Upper lobe of right lung (tissue), 1 donor: ENCODE measurements at places on chromosomes 2 and 18. TPM values are rescaled to one million over a fixed set of nuclear protein-coding genes. Genes with fewer than 3 reads are reported as not detected.

DNA sequence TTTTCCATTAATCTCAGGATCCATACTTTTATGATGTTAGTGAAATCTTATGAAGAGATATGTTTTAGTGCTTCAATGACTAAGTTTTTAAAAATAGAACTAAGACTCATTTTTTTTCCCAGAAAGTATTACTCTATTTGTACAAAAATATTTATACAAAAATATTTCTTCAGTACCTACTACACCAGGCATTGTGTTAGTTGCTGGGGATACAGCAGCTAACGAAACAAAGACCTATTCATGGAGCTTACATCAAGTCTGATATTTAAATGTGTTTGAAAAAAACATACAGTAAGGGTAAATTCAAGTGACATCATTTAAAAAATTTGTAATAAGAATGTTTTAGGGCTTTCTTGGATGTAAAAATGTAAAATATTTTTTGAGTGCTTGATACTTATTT is 11.6 kb downstream of the VAPA start:
- H3K4me3 ChIP-seq: no peak overlapping the region
- no peak overlapping the region for H3K27ac ChIP-seq
- no peak for DNase-seq

DNA sequence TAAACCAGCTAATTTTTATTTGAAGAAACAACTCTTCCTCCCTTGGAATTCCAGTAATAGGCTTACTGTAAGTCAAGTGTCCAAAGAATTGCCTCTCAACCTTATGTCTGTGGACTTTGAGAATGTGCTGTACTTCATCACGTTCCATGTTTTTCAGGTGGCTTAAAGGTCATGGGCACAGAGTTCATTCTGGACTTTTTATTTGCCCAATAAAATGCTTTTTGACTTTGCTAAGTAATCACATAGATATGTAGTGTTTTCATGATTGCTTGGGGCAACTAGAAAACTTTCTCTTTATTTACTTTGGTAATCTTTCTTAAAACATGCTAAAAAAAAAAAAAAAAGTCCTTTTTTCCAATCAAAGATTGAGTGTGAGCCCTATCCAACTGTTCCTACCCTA is 10.4 kb upstream of the DNAH7 start:
- DNase-seq: no peak
- H3K36me3 ChIP-seq: no peaks in the 10 kb centered on the region
- no peak overlapping the region for H3K27ac ChIP-seq
- H3K27me3 ChIP-seq: no peaks in the 10 kb centered on the region

DNA sequence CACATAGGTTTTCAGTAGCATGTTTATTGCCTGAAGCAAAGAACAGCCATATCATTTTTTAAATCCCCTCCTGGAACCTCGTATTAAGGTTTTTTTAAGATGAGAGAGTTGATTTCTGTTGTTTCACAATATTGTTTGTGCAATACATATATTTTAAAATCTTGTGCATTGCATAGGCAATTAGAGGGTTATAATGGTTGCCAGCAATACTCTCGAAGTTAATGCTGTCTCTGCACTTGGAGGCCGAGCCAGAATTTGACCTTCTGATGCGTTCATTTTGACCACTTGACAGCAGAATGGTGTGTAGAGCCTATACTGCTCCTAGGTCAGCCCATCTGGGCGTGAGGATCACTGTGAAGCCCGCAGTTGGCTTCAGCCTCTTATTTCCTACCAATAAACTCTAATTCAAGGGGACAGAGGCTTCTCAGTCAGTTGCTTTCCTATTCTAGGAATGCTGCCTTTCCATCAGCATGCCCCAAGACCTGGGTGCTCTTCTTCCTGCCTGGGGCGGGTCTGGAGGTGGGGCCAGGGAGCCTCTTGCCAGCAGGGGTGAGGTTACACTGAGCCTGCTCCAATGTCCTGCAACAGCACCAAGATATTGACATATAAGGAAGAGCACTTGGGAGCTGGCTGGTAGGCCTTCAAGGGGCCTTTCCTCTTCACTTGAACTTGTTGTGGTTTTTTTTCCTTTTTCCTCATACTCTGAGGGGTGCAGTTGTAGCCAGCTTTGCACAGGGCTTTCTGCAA is 91.4 kb upstream of the BCL2L11 start:
- DNase-seq: no peak
- no peak overlapping the region for H3K27ac ChIP-seq
- no peaks in the 10 kb centered on the region for H3K36me3 ChIP-seq
- no peak overlapping the region for H3K4me3 ChIP-seq
- peaks cover 8% of the 10 kb centered on the region for H3K4me1 ChIP-seq
- no peaks in the 10 kb centered on the region for H3K27me3 ChIP-seq

DNA sequence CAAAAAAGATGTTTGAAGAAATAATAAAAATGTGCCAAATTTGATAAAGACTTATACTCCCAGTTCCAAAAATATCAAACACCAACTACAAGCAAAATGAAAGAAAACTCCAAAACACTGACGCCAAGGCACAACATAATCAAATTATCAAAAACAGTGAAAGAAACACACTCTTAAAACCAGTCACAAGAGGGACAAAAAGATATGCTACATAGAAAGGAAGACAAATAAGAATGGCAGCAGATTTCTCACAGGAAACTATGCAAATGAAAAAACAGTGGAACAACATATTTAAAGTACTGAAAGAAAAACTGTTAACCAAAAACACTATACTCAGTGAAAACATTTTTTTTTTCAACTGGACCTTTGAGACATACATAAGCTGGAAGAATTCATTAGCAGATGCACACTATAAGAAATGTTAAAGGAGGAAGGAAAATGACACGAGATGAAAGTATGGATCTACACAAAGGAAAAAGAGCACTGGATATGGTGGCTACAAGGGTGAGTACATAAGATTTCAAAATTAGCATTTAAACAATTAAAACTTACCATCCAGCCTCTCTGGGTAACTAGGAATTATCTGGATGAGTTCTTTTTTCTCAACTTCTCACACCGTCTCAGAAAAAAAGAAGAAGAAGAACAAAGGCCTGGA is 94.0 kb upstream of the ACVR1C start:
- H3K36me3 ChIP-seq: no peaks in the 10 kb centered on the region
- DNase-seq: no peak
- no peaks in the 10 kb centered on the region for H3K4me1 ChIP-seq
- H3K4me3 ChIP-seq: no peak overlapping the region

Gene COL6A3
- 119 TPM for total RNA-seq

Gene CEBPZ
- 47.7 TPM for total RNA-seq

Gene CFC1
- total RNA-seq: 0.38 TPM

- no peaks in the 10 kb centered on the region for H3K36me3 ChIP-seq
- H3K4me3 ChIP-seq: no peak overlapping the region
- no peak for DNase-seq
- no peak overlapping the region for H3K27ac ChIP-seq
Observed at GRCh38 chr2:118762290-118762689, 85.2 kb downstream of the EN1 start.

Gene PPIL3
- total RNA-seq: 31.2 TPM

Gene TEX44
- total RNA-seq: not detected

Gene CCDC178
- 2.5 TPM for total RNA-seq

Gene IL36B
- total RNA-seq: not detected

- H3K4me3 ChIP-seq: no peak overlapping the region
- DNase-seq: no peak
- H3K4me1 ChIP-seq: no peaks in the 10 kb centered on the region
- H3K27ac ChIP-seq: no peak overlapping the region
- no peaks in the 10 kb centered on the region for H3K27me3 ChIP-seq
Observed at GRCh38 chr2:40471866-40472265, 20.0 kb upstream of the SLC8A1 start.

Gene LOXL3
- total RNA-seq: 8.1 TPM

DNA sequence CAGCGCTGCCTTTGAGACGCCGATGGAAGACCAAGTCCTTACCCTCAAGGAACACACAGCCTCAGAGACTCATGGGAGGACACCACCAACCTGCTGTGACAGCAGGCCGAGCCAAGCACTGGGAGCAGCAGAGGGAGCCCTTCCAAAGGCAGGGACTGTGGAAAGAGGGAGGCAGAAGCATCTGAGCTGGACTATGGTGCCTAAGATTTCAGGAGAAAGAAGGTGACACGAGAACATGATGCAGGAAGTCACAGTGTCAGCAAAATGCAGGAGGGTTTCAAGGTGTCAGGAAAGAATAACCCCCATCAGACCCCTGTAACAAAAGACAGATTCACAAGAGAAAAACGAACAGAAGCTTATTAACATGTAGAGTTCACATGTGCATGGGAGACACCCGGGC is 24.2 kb upstream of the COX7A2L start:
- no peak overlapping the region for H3K27ac ChIP-seq
- DNase-seq: no peak
- no peak overlapping the region for H3K4me3 ChIP-seq
- H3K4me1 ChIP-seq: no peaks in the 10 kb centered on the region
- no peaks in the 10 kb centered on the region for H3K36me3 ChIP-seq

DNA sequence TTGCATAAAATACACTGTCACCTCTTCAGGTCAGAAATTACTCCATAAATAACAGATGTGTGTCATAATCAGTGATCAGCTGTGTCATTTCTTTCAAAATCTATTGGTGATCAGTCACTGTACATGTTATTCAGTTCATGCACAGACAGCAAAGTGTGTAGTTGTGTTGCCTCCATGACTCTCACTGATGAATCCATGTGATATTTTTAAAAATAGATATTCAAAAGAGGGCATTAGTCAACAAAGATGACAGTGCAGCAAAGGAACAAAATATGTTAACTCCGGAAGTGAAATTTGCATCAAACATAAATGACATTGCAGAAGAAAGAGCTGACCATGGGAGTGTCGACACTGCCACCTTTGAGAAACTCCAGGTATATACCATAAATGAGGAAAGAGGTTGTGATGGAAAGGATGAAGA is 17.1 kb upstream of the MCM6 start:
- no peak overlapping the region for H3K4me3 ChIP-seq
- H3K27ac ChIP-seq: no peak overlapping the region
- no peaks in the 10 kb centered on the region for H3K27me3 ChIP-seq

- no peak for DNase-seq
- no peak overlapping the region for H3K4me3 ChIP-seq
- no peaks in the 10 kb centered on the region for H3K36me3 ChIP-seq
- no peaks in the 10 kb centered on the region for H3K27me3 ChIP-seq
Observed at GRCh38 chr18:33711514-33711913, 133.5 kb downstream of the ASXL3 start.

Gene PTPN4
- total RNA-seq: 45.4 TPM

GRCh38 chr18:51907687-51908597 is 432.1 kb upstream of the DCC start:
- no peaks in the 10 kb centered on the region for H3K4me1 ChIP-seq
- H3K4me3 ChIP-seq: no peak overlapping the region
- no peaks in the 10 kb centered on the region for H3K27me3 ChIP-seq
- H3K36me3 ChIP-seq: no peaks in the 10 kb centered on the region

DNA sequence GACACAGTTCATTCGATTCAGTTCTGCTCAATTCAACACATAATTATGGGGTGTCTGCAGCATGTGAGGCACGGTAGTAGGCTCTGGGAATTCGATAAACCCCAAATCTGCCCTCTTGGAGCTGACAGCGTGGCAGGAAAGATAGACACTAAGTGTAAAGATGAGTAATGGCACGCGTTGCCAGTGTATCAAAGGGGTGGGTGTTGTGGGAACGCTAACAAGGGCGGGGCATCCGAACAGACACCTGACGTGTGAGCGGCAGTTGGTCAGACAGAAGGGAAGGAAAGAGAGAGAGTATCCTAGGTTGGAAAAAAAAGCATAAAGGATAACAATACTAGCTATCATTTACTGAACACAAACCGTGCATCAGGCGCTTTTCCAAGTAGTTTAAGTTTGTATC is 125.7 kb upstream of the HAAO start:
- no peaks in the 10 kb centered on the region for H3K36me3 ChIP-seq
- peak overlapping the region; percentile 59 for H3K27ac ChIP-seq
- no peak overlapping the region for H3K4me3 ChIP-seq
- H3K4me1 ChIP-seq: peaks cover 12% of the 10 kb centered on the region

GRCh38 chr2:213627054-213627710 is 342.9 kb downstream of the SPAG16 start:
- no peak overlapping the region for H3K4me3 ChIP-seq
- no peaks in the 10 kb centered on the region for H3K4me1 ChIP-seq
- no peaks in the 10 kb centered on the region for H3K36me3 ChIP-seq
- DNase-seq: no peak
- no peaks in the 10 kb centered on the region for H3K27me3 ChIP-seq

DNA sequence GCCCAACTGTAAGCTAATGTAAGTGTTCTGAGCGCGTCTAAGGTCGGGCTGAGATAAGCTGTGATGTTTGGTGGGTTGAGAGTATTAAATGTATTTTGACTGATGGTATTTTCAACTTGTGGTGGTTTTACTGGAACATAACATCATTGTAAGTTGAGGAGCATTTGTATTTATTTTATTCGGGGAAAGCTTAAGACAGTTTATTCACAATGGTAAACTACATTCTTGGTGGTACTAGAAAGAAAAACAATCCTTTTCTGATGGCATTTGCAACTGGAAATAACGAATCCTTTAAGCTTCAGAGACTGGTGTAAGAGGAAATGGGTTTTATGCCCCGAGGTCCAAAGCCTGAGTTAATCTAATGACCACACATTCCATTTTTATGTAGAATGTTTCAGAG is 283.3 kb upstream of the NETO1 start:
- H3K27me3 ChIP-seq: no peaks in the 10 kb centered on the region
- H3K4me3 ChIP-seq: no peak overlapping the region
- no peaks in the 10 kb centered on the region for H3K4me1 ChIP-seq
- H3K27ac ChIP-seq: no peak overlapping the region

- H3K4me1 ChIP-seq: no peaks in the 10 kb centered on the region
- no peak for DNase-seq
- no peak overlapping the region for H3K27ac ChIP-seq
- no peaks in the 10 kb centered on the region for H3K27me3 ChIP-seq
- no peak overlapping the region for H3K4me3 ChIP-seq
- H3K36me3 ChIP-seq: peaks cover 36% of the 10 kb centered on the region
Observed at GRCh38 chr2:55871637-55872036, 51.9 kb downstream of the EFEMP1 start.

- H3K4me1 ChIP-seq: no peaks in the 10 kb centered on the region
- H3K27ac ChIP-seq: no peak overlapping the region
- no peaks in the 10 kb centered on the region for H3K27me3 ChIP-seq
- no peak for DNase-seq
- H3K36me3 ChIP-seq: no peaks in the 10 kb centered on the region
- H3K4me3 ChIP-seq: no peak overlapping the region
Observed at GRCh38 chr2:64978514-64979268, 10.5 kb upstream of the SLC1A4 start.

DNA sequence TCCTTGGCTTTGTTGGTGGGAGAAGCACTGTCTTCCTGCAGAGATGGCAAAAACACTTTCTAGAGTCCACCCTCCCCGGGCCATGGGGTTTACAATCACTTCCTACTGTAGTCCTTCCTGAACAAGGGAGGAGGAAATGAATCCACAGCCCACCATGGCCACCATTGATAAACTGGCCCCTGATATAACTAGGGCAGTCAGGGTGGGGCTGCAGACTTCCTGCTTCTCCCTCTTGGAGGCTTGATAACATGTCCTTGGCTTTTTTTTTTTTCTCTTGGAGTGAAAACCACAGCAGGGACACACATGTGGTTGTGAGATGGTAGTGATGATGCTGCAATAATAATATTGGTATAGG is 437.8 kb downstream of the ZNF521 start:
- no peaks in the 10 kb centered on the region for H3K36me3 ChIP-seq
- no peaks in the 10 kb centered on the region for H3K4me1 ChIP-seq
